ENCODE measurements at places on chromosomes 7 and 10. TPM values are rescaled to one million over a fixed set of nuclear protein-coding genes. Genes with fewer than 3 reads are reported as not detected.

- DNase-seq = no peak
These were observed 323.1 kb downstream of the TFEC start for GRCh38 chr7:115707258-115708012.

GRCh38 chr10:132758865-132759264 is 27.1 kb downstream of the NKX6-2 start:
- DNase-seq = no peak

DNA sequence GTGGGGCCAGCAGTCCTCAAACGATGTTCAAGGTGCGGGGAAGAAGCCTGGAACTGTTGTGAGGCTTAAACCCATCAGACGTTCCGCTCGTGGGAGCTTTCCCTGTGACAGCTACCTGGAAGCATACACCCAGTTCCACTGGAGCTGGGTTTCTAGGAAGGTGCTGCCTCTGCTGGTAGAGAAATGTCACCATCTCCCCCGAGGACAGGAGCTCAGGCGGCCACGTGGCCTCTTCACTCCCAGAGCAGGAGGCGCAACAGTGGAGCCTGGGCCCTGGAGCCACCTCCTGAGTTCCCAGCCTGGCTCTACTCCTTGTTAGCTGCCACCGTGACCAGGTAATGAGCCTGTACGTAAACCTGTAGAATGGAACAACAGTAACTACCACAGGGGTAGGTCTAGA is 156.1 kb downstream of the ADARB2 start:
- no peak for DNase-seq

DNA sequence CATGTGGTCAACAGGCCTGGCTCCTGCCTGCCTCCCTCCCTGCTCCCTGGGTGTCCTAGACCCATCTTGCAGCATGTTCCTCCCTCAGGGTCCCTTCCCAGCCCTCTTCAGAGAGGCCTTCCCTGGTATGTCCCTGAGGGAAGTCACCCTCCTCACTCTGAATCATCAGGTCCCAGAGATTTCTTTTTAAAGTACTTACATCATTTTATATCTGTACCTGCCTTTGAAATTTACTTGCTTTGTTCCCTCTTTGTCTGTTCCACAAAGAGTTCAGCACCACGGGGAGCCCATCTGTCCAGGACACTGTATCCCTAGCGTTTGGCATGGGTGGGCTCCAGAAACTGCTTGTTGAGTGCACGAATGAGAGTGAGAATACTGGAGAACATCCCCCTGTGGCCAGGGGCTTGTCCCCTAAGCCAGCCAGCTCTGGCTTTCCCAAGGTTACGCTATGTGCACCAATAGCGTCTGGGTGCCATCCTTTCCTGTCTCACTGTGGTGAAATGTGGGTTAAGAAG is 50.6 kb upstream of the IGFBP3 start:
- DNase-seq = no peak

GRCh38 chr7:102456327-102456726 is 8.3 kb downstream of the ALKBH4 start:
- no peak for DNase-seq

DNA sequence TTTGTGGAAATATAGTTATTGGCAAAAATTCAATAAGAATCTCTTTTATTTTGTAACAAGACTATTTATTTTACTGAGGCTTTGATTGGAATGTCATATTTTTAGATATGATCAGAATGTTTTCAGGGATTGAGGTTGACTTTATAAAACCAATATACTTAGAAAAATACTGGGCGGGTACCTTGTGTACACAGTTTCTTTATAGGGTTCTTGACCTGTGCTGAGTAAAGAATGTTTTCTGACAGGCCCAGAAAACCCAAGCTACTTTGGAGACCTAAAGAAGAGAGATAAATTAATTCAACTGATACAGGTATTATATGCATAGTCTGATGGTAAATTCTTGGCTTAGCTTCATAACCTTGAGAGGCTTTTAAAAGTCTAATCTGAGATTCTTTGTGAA is 23.9 kb upstream of the SPAM1 start:
- DNase-seq = no peak

Gene TMEM178B
- 53.0 TPM for total RNA-seq

Gene MKRN1
- 113 TPM for total RNA-seq

Gene MTPN
- total RNA-seq = 170 TPM
